Activated CD4-positive, alpha-beta T cell treated with anti-CD3 and anti-CD28 coated beads, Interleukin-2, amount 50 U/mL, for 4 hours (primary cell): ENCODE measurements at places on chromosomes 3 and 15.

- no peak for DNase-seq
Observed at GRCh38 chr15:70339571-70340493, 242.1 kb upstream of the TLE3 start.

- no peak for DNase-seq
Observed at GRCh38 chr15:43879386-43880355, 52.9 kb downstream of the WDR76 start.

DNA sequence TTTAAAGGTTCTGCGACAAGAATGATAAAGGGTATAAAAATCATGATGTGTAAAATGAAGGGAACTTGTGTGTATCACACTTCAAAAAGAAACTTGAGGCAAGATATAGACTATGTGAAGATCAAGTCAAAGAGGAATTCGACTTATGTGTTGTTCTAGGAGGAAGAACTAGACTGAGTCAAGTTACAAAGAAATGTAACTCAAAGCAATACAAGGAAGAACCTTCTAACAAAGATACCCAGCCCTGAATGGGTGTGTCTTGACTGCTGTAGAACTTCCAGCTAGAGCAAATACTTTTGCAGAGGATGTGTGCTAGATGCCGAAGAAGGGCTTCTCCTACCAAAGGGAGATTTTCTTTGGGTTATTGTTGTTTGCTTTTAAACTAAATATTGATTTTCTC is 2.4 kb downstream of the SLC49A4 start:
- DNase-seq: no peak

GRCh38 chr3:174417573-174417972 is 441.6 kb upstream of the NAALADL2 start:
- no peak for DNase-seq

- DNase-seq: no peak
Observed at GRCh38 chr15:70361891-70362290, 264.2 kb upstream of the TLE3 start.

GRCh38 chr15:27660676-27661075 is 438.4 kb downstream of the OCA2 start:
- DNase-seq: no peak

- DNase-seq: no peak
Observed at GRCh38 chr3:144524531-144524930, 552.9 kb downstream of the DIPK2A start.

DNA sequence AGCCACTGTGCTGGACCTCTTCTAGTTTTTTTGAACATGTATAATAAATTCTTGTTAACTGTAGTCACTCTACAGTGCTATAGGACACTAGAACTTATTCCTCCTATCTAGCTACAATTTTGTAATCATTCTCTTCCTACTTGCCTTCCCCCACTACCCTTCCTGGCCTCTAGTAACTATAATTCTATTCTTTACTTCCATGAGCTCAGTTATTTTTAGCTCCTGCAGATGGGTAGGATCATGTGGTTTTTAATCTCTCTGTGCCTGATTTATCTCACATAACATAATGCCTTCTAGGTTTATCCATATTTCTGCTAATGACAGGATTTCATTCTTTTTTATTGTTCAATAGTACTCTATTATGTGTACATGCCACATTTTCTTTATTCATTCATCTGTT is 113.2 kb upstream of the FGF7 start:
- DNase-seq: no peak

DNA sequence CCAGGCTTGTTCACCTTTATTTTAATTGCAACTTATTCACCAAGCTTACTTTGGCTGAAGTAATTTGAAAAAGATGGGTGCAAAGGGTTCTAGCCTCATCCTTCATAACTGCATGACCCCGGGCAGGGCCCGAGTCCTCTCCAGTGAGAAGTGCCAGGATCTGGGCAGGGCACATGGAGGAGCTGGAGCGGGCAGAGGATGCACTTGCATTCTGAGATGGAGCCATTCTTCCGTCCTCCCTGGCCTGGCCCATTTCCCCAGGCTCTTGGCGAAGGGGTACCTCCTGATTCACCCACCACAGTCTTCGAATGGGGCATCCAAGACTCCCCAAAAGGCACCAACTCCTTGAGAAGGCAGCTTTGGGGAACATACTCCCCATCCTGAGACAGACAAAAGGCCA is 22.5 kb upstream of the PLXND1 start:
- no peak for DNase-seq

- DNase-seq: no peak
Observed at GRCh38 chr15:51793521-51794305, 35.7 kb upstream of the TMOD3 start.

- DNase-seq: no peak
Observed at GRCh38 chr3:100402891-100403290, 1.6 kb downstream of the LNP1 start.

GRCh38 chr3:55647670-55648069 is 160.6 kb upstream of the WNT5A start:
- no peak for DNase-seq

GRCh38 chr3:53815067-53815466 is 31.2 kb downstream of the CHDH start:
- DNase-seq: no peak

DNA sequence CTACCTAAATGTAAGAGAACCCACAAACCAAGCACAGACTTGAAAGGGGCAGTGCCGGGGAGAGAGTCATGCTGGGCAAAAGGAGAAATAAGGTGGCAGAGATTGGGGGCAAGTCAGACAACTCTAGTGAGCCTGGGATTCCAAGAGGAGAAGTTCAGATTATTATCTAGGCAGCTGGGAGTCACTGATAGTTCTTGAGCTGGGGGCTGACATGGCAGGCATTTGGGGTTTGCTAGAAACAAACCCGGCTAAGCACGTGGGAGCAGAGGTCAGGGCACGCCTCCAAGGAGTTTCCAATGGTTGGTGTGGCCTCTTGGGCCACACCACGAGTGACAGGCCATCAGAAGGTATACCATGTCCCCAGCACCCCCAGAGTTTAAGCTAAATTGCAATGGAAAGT is 27.6 kb downstream of the SLC6A6 start:
- DNase-seq: no peak

DNA sequence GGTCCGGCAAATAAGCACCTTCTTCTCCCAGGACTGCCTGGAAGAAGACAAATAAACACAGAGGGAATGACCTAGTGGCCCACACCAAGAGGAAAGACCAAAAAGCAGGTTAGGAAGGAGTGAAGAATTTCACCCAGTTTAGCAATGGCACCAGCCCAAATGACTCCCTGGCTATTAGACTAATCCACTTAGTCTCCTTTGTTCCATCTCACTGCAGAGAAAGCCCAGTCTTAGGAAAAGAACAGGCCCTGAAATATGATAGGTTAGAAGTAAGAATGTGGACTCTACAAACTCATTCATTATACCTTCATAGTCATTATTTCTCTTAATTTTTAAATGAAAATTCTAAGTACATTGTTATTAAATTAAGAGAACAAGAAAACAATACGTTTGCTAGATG is 23.2 kb downstream of the SERPINI2 start:
- no peak for DNase-seq

DNA sequence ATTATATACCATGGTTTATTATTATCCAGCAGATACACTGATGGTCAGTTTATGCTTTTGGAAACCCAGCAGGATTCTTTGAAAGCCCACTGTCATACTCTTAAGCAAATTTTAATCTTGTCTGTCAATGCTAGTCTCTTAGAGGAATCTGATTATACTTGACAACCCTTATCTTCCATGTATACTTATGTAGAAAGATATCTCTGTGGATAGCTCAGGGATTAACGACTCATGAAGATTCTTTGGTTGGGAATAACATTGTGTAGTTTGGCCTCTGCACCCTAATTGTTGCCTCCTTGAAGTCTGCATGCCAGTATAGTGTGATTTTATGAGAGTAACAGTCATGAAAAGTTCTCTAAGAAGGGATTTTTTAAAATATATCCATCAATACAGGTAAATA is 33.0 kb downstream of the FILIP1L start:
- DNase-seq: no peak

DNA sequence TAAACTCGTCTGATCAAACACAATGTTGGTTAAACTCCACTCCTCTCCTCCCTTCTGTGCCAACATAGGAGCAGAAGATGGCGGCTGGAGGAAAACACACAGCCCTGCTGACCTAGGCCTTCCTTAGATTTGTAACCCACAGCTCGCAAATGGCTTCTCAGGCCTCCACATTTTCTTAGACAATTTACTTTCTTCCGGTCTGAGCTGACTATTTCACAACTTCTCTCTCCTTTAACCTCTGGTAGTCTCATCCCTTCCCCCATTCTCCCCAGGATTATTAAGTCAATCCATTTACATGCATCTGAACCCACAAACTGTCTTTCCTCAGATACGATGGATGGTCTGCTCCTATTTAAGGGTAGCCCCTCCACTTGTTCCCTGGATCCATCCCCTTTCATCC is 25.7 kb upstream of the ULK4 start:
- DNase-seq: no peak

DNA sequence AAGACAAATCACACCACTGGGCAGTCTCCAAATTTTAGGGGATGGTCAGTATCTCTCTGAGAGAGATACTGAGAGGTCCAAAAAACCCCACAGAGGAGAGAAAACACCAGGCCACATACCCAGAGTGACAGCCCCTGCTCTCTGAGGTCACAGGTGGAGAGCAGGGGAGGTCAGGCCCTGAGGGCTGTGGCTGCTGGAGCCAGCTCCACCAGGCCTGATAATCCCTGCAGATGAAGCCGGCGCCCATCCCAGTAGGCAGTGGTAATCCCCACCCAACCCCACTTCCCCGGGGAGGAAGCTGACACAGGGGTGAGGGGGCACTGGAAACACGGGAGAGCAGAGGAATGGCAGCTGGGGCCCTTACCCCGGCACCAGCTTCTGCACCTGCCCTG is 31.2 kb upstream of the SRP14 start:
- DNase-seq: no peak

GRCh38 chr3:22685597-22685996 is 517.5 kb upstream of the UBE2E2 start:
- DNase-seq: no peak

DNA sequence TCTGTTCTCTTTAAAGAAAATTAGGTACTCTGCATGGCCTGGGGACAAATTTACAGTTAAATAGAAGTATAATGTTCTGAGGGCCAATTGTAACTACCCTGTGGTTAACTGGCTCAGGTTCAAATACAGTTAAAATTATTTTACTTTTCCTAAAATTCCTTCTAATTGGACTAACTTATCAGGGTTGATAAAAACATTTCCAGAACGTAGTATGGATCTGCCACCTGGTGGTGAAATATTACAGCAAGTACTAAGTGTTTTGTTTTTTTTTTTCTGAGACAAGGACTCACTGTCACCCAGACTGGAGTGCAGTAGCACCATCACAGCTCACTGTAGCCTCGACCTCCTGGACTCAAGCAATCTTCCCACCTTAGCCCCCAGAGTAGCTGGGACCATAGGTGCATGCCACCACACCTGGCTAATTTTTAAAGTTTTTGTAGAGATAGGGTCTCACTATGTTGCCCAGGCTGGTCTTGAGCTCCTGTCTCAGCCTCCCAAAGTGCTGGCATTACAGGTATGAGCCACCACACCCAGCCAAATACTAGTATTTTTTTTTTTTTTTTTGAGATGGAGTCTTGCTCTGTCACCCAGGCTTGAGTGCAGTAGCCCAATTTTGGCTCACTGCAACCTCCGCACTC is 29.2 kb downstream of the NEO1 start:
- DNase-seq: no peak

DNA sequence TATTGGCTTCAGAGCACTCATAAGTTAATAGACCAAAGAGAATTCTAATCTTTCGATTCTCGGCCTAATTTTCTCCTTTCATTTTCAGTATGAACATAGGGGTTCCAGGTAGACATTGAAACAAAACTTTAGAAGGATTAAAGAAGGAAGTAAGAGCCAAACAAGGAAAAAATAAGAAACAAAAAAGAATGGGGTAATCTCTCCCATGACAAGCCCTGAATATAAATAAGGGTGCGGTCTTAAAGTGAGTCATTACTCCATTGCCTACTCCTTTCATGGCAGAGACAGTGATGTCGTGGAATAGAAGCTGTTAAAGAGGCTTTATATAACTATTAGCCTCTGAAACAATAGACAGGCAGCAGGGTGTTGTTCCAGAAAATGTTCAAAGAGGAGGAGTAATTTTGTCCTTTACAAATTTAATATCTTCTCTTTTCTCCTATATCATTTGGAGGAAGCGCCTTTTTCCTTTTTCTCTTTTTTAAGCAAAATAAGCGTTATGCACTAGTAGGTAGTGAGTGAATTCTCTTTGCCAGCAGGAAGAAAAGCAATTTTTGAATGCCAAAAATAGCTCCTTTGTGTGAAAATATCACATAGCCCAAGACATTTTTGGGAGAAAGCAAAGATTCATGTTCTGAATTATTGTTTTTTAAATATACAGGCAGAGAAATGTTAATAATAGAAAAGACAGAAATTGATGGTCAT is 607.9 kb upstream of the KCNMB2 start:
- no peak for DNase-seq

DNA sequence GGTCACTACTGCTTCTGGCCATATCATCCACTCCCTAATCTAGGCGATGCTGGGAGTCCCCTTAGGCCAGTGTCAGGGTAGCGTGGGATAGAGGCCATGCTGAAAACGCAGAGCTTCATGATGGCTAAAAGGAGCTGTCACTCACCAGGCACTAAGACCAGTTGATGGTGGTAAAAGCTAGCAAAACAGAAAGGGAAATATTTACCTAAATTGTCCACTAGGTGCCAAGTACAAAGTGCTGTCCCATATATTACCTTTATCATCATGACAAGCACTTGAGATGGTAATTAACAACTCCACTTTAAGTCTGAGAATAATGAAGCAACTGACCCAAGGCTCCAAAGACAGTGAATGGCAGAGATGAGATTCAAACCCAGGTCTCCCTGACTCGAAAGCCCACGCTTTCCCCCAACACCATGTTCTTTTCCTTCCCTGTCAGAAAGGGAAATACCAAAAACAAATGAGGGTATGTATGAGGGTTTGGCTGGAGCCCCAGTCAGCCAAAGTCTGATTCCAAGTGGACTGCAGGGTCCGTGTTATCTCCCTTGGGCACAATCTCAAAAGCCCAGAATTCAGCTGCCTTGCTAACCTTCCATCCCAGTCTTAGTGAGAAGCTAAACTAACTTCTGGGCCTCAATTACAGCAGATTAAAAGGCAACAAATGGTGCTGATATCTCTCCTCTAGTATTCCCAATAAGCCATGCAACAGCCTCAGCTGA is 84.7 kb downstream of the RBPMS2 start:
- no peak for DNase-seq
